ENCODE measurements at places on chromosomes 7 and 10.

- DNase-seq = no peak
These were observed 27.8 kb downstream of the DIP2C start for GRCh38 chr10:661597-662222.

DNA sequence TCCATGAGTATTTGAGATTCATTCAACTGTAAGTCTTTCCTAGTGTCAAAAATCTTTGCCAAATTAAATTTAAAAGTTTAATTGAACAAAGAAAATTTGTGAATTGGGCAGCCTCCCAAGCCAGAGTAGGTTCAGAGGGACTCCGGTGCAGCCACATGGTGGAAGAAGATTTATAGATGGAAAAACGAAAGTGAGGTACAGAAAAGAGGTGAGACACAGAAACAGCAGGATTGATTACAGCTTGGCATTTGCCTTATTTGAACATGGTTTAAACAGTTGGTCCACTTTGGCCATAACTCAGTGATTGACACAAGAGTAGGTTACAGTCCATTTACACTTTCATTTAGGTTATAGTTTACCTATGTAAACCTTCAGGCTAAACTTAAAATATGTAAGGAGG is 465.8 kb downstream of the ARL4A start:
- DNase-seq = no peak

DNA sequence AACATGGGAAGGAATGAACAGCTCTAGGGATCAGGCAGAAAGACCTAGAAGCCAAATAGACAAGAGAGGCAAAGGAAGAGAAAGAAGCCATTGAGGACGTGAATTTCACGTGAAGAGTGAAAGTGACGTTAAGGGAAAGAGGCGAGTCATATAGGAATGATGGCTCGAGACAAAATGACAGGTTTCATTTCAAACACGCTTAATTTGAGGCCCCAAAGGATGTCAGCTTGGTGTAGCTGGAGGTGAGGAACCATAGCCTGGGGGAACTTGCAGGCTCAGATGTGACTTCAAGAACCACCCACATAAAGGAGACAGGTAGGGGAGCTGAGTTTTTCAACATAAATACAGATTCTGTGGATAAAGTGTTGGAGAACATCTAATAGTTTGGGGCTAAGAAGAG is 84.3 kb upstream of the ATP6V0A4 start:
- no peak for DNase-seq

DNA sequence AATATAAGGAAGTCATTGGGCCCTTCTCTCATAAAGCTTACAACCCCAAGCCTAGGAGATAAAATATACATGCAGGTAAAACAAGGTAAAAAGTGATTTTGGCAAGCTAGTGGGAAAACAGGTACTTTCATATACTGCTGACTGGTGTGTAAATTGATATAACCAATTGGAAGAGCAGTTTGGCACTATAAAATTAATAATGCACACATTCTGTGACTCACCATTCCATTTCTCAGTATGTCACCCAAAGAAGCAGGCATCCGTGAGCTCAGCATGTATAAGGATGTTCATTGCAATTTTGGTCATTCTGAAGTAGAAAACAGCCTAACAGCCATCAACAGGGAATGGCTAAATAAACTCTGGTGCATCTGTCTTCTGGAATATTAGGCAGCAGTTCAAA is 2.9 kb downstream of the MACROH2A2 start:
- DNase-seq = no peak

DNA sequence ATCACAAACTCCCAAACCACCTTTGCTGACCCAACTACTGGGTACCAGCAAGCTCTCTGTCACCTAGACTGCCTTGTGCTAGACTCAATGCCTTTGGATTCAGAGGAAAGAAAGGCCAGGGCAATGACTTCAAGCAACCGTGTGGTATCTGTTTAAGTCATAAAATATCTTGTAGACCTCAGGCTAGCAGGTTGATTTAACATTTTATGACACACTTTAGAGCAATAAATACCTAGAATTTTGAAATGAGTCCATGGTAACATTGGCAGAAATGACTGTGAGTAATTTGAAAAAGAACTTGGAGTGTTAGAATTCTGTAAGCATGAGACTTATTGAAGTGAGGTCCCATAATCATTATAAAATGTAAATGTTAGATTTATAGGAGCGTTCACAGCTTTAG is 87.2 kb downstream of the TWIST1 start:
- DNase-seq = no peak

DNA sequence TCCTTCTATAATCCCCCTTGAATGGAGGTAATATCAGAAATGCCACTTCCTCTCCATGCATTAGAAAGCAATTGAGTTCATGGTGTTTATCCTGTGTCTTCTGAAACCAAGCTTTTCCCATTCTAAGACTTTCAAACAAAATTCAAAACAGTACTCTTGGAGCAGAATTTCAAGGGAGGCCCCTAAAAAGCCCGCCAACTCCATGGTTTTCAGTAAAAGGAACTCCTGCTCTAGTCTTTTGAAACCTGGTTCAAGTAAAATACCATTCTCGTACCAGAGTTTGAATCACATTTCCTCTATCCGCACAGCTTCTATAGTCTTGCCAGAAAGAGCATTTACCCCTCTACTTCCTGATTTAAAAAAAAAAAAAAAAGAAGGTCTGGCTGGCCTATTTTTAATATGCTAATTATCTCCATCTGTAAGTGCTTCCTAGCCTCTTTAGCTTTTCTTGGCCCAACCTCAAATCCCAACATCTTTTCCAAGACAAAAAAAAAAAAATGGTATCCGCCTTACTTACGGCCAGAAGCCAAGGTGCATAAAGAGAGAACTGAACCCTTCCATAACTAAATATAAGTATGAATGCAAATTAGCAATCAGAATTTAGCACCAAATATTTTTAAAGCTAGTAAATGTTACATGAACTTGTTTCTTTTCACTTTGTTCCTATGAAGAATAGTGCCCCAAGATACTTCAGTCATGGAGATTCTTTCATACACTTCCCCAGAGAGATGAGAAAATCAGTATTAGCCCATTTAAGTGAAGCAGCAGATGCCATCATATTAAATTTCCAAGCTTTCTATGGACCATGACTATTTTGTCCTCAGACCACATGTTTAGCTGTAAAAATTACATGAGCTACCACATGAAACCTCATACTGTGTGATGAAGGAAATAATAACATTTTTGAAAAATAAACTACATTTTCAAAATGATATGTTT is 199.9 kb upstream of the FAM3C start:
- no peak for DNase-seq
